ENCODE measurements at places on chromosomes 7 and 10.

DNA sequence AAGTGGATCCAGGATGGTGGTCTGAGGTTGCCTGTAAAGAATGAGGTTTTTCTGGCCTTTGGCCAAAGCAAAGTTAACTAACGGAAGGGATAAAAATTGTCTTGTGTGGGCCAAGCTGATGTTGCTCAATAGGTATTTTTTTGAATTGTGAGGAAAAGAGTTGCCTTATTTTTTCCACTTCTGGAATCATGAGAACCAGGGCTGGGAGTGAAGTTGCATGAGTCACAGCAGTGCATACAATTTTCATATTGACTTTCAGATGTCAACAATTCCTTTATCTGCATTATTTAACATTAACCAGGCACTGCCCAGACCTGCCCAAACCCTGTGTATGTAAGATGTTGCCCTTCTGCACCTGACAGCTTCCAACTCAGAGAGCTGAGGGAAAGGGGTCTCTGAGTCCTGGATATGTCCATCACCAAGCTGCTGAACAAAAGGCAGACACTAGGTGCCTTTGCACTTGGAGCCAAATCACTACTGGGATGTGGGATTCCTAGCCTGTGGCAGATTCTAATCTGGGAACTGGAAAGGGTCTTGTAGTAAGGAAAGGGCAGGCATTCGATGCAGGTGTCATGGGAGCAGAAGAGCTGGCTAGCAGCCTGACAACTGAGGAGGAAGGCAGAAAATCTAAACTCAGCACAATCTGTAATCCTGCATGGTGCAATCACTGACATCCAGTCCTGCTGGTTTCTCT, 52.3 kb upstream of the SLC35B4 start:
- DNase-seq, result peak; percentile 23

- no peak for DNase-seq
Measured at GRCh38 chr10:106570268-106570667, 594.2 kb downstream of the SORCS1 start.

DNA sequence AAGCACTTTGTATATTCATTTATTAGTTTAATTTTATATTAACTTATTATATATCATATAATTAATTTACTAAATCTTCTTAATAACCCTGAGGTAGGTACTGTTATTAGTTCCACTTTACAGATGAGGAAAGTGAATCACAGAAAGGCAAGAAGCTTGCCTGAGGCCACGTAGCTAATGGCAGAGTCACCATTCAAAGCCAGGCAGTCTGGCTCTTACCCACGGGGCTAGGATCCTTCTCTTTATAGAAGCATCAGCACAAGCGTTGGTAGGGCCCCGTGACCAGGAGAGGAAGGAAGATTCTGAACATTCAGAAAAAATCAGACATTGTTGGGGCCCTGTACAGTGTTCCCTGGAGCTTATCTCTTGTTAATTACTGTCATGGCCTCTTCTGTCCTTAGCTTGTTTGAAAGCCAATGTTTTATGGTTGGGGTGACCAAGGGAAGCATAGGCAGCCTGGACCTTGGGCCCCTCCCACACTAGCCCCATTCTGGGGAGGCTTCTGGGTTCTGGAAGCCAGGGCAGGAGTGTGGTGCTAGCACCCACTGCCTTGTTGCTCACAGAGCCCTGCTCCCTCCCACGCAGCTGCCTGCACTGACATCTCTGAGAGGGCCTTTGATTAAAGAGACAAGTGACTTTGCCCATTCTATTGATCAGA, 31.1 kb upstream of the SLF2 start:
- DNase-seq, result peak; percentile 32

DNA sequence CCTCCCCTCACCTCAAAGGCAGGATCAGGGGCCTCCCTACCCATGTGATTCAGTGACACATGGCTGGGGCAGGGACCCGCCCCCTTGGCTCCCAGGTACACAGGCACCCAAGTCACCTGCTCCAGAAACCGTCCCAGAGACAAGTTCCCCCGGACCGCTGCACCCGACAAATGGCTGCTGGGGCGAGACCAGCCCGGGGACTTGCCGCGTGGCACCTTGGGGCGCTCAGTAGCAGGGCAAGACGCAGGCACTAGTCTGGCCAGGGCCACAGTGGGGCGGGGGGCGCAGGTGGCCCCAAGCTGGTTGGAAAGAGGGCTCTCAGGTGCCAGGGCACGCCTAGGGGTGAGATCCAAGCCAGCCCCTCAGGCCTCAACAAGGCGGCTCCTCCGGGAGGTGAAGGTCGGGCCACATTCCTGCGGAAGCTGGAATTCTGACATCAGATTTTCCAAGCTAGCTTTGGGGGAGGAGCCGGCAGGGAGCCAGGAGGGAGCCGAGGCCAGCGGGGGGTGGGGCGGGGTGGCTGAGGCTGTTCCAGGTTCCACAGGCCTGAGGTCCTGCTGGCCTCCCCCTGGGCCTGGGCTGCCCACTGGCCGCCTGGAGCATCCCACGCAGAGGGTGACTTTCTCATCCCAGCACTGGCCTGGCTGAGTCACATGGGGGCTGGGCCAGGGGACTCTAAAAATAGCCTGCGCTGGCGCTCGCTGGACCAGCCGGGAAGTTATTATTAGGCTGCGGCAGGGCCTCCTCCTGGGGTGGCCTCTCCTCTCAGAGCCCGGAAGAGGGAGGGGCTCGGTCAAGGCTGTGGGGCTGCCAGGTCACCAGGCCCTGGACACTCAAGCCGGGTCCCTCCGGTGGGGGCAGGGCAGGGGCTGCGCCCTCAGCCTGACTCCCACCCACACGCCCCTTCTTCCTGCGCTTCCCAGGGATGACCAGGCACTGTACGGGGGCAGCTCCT, 20.5 kb upstream of the INPP5A start:
- peak; percentile 99 for DNase-seq

DNA sequence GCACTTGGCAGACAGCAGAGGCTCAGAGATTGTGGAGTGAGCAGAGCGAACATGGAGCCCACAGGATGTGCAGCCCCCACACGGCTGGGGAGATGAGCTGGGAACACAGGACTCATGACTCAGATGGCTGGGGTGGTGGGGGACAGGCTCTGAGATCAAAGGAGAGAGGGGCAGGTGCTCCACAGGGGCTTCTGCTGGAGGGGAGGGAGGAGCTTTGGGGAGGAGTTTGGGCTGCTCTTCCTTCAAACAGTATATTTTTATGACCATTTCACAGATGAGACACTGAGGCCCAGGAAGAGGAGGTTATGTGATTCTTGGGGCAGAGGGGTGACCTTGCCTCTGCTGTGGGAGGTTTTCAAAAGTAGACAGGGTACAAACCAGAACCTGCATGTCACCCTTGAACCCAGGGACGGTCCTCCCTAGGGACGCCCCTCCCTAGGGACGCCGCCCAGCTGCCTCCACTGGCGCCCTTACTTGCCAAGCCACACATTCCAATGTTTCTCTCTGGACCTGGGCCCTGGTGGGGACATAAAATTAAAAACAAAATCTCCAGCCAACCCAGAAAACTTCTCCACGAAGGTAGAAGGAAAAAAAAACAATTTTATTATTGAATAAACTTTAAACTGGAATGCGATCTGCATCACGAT, 981 bp upstream of the CRYGN start:
- no peak for DNase-seq

DNA sequence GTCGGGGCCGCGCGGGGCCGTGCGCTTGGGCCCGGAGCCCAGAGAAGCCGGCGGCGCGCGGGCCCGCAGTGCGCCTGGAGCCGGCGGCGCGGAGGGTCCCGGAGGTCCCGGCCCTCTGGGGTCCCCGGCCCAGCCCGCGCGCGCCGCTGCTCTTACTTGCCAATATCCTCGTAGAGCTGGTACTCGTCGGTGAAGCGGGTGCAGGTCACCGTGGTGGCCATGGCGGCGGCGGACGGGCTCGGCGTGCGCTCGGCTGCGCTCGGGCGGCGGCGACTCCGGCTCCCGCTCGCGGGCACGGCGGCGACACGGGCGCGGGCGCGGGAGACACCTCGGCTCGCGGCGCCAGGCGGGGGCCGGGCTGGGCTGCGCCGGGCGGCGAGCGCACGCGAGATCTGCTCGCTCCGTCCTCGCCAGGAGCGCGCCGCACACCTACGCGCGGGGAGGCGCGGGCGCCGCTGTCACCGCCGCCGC, at the start of gene CAMK2B:
CAMK2B (minus strand) TSS at position 394 of the 471 bp plus-strand sequence; CDS start at position 221, 173 bp downstream.
- no peak for DNase-seq

DNA sequence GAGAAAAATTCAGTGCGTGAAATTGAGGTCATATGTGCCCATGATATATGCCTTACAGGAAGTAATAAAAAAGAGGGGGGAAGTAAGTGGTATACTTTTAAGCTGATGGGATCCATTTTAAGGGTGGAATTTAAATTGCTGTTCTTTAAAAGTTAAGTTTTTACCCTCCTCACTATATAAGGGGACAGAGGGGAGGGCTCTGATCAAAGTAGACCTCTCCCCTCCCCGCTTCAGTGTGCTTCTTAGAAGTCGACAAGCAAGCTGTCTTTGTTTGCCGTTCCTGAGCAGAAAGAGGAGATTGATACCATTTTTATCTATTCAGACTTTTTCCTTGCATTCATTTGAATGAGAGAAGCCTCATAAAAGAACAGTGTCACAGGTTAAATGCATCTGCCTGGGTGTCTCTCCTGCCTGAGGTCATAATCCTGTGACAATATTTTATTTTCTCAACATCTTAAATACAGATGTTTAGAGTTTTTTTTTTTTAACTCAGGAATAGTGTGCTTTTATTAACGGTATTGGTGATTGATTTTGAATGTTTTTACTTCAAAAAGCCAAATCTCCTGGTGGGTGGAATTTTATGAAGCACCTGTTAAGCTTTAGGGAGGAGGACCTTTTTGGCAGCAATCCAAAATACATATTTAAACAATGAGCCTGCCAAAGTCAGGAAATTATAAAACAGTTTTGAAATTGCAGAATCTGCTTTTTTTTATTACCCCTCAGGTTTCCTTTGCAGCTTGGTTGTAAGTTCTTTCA, 141.7 kb downstream of the KAT6B start:
- no peak for DNase-seq

DNA sequence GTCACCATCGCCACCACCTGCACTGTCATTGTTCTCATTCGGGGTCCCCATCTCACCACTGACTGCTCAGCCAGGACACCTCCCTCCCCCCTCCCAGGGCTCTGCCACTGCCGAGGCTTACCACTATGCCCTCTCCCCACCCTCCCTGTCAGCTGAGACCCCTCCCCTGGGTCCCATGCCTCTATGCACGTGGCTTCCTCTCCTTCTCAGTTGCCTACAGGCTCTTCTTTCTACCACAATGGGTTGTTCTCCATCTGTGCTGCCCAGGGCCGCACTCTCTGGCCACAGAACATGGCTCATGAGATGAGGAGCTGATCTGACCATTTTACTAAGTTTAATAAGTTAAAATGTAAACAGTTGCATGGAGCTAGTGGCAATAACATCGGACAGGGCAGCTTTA, 16.1 kb upstream of the EN2 start:
- DNase-seq, result no peak
